ENCODE measurements at places on chromosomes 16 and 17.

DNA sequence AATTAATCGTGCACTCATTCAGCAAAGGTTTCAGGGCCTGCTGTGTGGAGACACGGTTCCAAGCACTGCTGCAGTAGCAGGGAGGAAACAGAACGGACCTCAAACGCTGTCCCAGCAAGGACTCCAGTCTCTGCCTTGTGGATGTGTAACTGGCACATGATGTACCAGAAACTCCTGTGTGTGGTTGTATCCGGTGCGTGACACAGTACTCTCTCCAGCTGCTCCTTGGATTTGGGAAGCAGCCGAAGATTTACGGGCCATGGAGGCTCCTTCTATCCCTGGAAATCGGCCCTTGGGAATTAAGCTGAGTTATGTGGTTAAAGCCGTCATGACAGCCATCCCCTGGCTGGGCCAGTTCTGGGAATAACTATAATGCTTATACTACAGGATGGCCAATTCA lies 8.5 kb upstream of the ANKRD11 start:
- DNase-seq, result no peak

- no peak for DNase-seq
Measured at GRCh38 chr16:12026741-12027490, 50.4 kb downstream of the SNX29 start.

DNA sequence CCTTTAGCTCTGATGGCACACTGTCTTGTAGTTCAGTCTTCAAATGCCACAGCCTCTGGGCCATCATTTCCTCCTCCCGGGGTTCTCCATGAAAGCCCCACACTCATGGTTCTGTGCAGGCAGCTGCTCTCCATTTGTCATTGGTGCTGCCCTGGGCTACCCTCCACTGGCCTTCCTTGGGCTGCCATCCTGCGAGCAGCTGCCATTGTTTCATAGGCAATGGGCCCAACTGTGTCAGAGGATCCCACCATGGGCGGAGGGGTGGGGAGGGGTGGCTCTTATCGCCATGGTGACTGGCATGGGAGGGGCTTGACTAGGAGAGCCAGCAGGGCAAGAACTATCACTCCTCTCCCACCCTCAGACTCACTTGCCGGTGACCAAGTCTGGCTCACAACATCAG lies 38.6 kb upstream of the BRD7 start:
- no peak for DNase-seq

- DNase-seq, result no peak
Measured at GRCh38 chr17:48571826-48572417, 6.2 kb downstream of the HOXB4 start.

DNA sequence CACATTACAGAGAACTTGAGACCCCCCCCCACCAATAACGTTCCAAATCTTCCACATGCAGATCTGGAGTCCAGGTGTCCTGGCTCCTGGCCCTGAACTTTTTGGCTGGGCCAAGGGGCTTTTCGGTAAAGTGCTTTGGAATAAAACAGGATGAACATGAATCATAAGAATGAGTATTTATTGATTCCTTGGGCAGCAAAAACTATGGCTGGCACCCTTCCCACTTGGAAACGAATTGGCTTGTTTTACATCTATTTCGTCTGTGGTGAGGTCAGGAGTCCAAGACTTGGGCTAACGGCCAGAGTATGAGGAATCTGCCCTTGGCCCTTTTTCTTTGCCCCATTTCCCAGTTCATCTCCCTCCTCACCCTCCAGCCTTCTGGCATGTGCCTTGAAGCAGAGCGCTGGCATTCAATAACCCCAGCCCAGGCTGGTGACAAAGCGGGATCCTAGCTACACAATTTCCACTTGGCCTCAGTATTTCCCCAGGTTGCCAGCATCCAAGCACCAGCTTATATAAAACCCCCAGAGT lies 4.1 kb upstream of the UBTF start:
- DNase-seq, result peak; percentile 41

GRCh38 chr16:9846362-9847099 lies 335.7 kb downstream of the GRIN2A start:
- no peak for DNase-seq

GRCh38 chr17:81163703-81164370 lies 1.5 kb upstream of the PVALEF start:
- no peak for DNase-seq

DNA sequence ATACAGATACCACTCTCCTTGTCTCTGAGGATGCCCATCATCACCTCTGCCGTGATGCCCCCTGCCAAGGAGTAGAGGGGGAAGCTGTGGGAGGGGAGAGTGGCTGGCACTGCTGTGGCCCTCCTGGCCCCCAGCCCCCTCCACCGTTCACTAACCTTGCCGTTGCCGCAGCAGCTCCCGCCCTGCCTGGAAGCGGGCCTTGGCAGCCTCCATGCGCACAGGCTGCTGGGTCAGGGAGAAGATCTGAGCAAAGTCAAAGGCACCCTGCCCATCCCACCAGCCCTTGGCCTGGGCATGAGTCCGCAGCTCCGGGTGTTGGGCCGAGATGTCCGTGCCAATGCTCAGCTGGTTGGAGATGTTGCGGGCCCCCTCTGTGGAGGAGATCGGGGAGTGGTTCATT lies 2.4 kb downstream of the SCRN2 start:
- DNase-seq, result no peak

- DNase-seq, result no peak
Measured at GRCh38 chr16:11979013-11979672, 2.6 kb downstream of the SNX29 start.

- DNase-seq, result no peak
Measured at GRCh38 chr16:79656553-79657115, 56.1 kb upstream of the MAF start.

GRCh38 chr17:46832945-46833839 lies 14.7 kb upstream of the WNT3 start:
- DNase-seq, result peak; percentile 29

- no peak for DNase-seq
Measured at GRCh38 chr16:75584108-75584507, 17.9 kb downstream of the GABARAPL2 start.

DNA sequence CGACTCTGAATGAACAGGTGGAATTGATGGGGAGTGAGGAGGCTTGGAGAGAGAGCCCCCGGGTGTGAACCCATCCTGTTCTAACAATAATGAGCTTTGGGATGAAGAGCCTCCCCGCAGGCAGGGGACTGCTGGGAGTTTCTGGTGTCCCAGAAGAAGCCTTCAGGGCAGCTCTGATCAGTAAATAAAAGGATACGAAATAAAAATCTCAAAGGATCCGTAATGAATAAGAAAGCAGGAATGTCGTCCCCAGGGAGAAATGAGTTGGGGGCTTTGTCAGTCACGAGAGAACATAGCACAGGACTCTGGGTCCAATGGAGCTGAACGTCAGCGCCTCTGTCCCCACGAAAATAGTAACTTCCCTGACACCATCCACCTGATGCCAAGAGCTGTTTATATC lies 113.4 kb downstream of the PITPNC1 start:
- no peak for DNase-seq

DNA sequence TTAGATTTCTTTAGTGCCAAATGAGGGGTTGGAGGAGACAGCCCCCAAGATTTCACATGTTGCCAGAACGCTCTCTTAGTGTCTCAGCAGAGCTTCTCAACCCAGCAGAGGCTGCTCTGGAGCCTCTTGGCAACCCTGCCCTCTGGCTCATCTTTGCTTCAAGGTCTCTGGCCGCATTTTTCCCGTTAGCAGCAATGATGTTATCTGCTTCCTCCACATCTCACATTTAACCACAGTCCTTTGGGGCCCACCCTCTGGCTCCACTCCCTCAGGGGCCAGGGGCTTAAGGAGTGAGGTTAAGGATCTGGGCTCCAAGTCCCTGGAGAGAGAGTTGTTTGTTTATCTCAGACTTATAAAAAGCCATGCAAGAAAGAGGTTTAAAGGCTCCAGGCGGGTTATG lies 3.3 kb upstream of the XYLT1 start:
- no peak for DNase-seq

- DNase-seq, result no peak
Measured at GRCh38 chr16:11870399-11870798, 19.1 kb upstream of the RSL1D1 start.

DNA sequence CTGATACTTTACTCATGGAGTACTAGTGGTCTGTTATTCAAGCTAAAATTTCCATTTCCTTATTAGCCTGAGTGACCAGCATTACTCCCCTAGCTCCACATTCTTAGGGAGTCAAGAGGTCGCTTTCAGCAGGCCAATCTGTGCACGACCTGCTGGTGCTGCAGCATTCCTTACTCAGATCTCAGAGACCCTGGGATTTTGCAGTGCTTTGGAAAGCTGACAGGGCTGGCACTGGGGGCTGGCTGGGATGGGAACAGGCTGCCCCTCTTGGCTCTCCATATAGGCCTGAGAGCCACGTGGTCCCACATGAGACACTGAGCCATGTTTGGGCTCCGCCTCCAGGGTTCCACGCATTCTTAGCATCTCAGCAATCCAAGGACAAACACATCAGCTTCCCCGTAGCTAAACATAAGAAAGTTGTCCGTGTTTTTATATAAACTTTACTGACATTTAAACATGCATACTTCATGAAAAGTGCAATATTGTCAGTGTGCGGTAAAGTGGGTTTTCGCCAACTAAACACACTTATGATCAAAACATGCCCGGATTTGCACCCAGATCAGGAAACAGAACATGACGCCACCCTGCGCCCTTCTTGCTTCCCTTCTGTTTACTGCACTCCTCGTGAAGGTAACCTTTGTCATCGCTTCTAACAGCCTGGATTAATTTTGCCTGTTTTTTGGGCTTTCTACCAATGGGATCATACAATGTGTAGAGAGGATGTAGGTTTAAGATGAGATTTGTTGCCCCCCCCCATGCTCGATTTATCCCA lies 254.5 kb upstream of the CACNG5 start:
- peak; percentile 13 for DNase-seq

- DNase-seq, result no peak
Measured at GRCh38 chr17:4345581-4346252, 20.8 kb downstream of the UBE2G1 start.

GRCh38 chr17:50102164-50102991 lies 7.2 kb downstream of the PDK2 start:
- peak; percentile 34 for DNase-seq

DNA sequence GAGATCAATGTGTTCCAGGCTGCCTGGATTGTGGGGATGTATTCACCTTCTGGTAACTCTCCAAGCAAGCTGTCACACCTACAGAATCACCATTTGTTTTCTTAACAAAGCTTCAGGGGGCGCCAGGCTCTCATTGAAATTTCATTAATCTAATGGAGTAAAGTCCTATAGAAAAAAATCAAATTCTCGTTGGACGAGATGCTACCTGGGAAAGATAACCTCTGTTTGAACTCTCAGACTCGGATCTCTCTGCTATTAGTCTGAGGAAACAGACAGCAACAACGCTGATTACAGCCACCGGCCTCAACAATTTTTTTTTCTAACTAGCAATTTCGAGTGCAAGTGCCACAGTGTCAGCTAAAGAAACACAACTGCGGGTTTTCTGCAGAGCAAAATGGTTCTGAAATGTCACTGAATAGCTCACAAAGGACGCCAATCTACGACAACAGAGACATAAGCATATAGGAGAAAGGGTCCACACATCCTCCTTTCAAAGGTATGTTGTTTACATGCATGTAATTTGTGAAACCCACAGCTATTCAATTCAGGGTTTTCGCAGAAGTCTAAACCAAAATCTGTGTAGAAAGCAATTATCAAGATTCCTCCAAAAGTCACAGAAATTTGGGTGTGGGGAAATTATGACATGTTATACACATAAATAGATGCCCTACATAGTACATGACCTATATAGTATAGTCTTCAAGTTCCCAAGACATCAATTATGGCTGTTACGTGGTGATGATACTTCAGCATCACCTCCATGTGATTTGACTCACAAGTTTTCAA lies 135.8 kb downstream of the SKAP1 start:
- DNase-seq, result no peak

DNA sequence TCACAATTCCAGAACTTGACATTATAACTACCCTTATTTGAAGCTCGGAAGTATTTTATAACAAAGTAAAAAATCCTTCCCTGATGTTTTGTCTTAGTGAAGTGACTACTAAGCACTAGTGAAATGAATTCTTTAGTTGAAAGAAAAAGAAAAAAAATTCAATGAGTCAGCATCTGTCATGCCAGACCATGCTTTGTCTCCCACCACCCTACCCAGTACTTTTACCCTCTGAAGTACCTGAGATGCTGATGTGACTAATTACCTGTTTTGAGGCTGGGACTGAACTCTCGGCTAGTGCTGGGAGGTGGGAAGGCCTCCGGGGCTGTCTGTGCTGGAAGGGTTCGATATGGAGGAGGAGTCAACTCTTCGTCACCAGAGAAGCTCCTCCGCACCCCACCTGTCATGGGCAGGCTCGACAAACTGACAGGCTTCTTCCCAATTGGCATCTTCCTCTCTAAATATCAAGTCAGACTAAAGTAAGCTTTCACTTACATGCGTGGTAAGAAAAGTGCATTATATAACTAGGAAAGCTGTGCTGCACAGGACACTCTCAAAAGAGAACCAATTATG lies 19.6 kb downstream of the NME2 start:
- DNase-seq, result no peak

GRCh38 chr16:12314653-12315185 lies 338.2 kb downstream of the SNX29 start:
- no peak for DNase-seq

DNA sequence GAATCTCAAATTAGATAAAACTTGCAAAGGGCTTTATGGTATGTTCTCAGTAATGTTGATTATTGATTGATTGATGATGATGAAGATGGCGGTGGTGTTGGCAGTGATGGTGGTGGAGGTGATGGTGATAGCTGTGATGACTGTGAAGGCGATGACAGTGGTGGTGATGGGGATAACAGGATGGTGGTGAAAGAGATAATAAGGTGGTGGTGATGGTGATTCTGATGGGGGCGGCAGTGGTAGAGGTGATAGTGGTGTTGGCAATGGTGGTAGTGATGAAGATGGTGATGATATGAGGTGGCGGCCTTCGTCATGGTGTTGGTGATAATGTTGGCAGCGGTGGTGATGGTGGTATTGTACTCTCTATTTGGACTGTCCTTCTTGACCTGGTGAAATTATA lies 238.3 kb downstream of the XYLT1 start:
- no peak for DNase-seq

DNA sequence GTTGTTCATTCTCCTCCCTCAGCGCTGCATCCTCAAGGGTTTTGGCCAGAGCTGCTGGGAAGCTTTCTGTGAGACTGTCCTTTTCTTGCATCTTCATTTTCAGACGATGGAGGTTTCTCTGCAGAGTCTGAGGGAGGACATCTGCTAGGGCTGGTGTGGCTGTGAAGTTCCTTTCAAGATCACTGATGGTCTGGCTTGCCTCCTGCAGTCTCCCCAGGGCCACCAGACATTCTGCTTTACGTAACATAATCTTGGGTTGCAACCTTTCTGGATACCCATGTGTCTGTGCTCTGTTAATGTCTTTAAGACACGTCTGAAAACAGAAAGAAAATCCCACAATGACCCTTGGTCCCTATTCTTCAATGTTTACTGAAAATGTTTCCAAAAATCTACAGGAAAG lies 29.0 kb downstream of the SMYD4 start:
- DNase-seq, result no peak

Measured in RCC 7860 (cell line).